Esophagus muscularis mucosa (tissue), 4 donors: ENCODE measurements at places on chromosomes 11 and 22. TPM values are rescaled to one million over a fixed set of nuclear protein-coding genes. Genes with fewer than 3 reads are reported as not detected.

The TREH gene
- total RNA-seq: not detected

The TYR gene
- not detected for total RNA-seq

The OR51B5 gene
- not detected for total RNA-seq

The CTSW gene
- total RNA-seq: 1.4 TPM

The ZNF74 gene
- 20.0 TPM for total RNA-seq

The DEUP1 gene
- total RNA-seq: not detected

The ANO9 gene
- 0.32 TPM for total RNA-seq

DNA sequence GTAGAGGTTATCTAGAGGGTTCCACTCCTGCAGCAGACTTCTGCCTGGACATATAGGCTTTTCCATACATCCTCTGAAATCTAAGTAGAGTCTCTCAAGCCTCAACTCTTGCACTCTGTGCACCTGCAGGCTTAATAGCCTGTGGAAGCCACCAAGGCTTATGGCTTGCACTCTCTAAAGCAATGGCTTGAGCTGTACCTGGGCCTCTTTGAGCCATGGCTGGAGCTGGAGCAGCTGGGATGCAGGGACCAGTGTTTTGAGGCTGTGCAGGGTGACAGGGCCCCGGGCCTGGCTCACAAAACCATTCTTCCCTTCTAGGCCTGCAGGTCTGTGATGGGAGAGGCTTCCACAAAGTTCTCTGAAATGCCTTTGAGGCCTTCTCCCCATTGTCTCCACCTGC lies 2.9 kb upstream of the NXPE4 start:
- H3K4me3 ChIP-seq: no peak overlapping the region
- no peaks in the 10 kb centered on the region for H3K36me3 ChIP-seq
- H3K27me3 ChIP-seq: no peaks in the 10 kb centered on the region
- no peaks in the 10 kb centered on the region for H3K4me1 ChIP-seq
- no peak overlapping the region for H3K27ac ChIP-seq
- DNase-seq: peak; percentile 79

GRCh38 chr11:95076416-95076815 lies 9.7 kb downstream of the SRSF8 start:
- DNase-seq: no peak
- H3K4me1 ChIP-seq: peaks cover 42% of the 10 kb centered on the region
- peak overlapping the region; percentile 56 for H3K27ac ChIP-seq
- no peaks in the 10 kb centered on the region for H3K27me3 ChIP-seq
- no peak overlapping the region for H3K4me3 ChIP-seq

DNA sequence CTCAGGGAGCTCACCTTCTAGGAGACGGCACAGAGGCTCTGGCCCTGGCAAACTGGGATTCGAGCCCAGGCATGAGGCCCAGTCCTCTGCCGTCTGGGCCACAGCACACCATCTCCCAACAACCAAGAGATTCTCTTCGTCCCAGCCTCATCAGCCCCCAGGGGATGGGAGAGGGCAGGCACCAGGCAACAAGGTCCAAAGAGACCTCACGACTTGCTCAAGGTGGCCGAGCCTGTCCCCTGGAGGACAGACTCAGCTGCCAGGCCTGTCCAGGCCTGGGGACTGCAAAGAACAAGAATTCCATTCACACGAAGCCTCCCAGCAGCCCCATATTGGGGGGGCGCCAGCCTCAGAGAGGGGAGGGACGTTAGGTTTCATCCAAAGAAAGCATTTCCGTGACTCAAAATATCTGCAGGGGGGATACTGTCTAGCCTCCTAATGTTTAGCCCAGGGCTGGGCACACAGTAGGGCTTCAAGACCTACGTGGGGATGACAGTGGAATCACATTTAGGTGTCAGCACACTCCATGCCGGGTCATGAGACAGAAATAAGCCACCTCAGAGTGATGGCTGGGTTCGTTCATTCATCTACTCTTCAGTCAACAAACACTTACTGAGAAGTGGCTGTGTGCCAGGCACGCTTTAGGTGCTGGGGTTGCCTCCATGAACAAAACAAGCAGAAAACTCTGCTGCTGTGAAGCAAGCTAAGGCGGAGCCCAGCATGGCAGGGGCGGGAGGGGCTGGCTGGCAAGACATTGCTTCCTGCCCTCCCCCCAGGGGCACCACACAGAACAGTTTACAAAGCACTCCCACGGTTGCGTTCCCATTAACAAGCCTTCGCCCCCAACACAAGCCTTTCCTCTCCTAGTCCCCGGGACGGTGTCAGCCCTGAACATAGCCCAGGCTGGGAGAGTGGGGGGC lies 1.2 kb downstream of the CARNS1 start:
- H3K36me3 ChIP-seq: no peaks in the 10 kb centered on the region
- no peak overlapping the region for H3K4me3 ChIP-seq
- H3K27ac ChIP-seq: no peak overlapping the region
- DNase-seq: no peak
- H3K4me1 ChIP-seq: peaks cover 54% of the 10 kb centered on the region

DNA sequence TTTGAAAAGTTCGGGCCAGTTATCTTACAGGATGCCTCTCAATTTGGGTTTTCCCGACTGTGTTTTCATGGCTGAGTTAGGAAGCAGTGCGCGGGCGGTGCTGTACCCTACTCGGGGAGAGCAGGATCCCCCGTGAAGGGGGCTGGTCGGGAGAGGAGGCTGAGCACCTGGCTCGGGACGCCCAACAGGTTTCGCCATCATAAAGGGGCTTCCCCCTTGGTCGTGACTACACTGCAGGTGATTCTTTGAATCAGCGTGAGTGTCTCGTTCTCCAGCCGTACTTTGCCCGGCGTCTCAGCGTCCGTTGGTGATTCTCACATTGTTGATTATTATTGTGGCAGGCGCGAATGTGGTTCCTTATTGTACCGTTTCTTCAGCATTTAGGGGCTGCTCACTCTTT lies 46.6 kb downstream of the ST14 start:
- DNase-seq: no peak
- H3K36me3 ChIP-seq: no peaks in the 10 kb centered on the region
- no peak overlapping the region for H3K4me3 ChIP-seq
- H3K27me3 ChIP-seq: no peaks in the 10 kb centered on the region
- H3K4me1 ChIP-seq: no peaks in the 10 kb centered on the region

GRCh38 chr11:87351676-87352075 lies 313.9 kb downstream of the TMEM135 start:
- no peak overlapping the region for H3K4me3 ChIP-seq
- no peak overlapping the region for H3K27ac ChIP-seq
- no peaks in the 10 kb centered on the region for H3K27me3 ChIP-seq

DNA sequence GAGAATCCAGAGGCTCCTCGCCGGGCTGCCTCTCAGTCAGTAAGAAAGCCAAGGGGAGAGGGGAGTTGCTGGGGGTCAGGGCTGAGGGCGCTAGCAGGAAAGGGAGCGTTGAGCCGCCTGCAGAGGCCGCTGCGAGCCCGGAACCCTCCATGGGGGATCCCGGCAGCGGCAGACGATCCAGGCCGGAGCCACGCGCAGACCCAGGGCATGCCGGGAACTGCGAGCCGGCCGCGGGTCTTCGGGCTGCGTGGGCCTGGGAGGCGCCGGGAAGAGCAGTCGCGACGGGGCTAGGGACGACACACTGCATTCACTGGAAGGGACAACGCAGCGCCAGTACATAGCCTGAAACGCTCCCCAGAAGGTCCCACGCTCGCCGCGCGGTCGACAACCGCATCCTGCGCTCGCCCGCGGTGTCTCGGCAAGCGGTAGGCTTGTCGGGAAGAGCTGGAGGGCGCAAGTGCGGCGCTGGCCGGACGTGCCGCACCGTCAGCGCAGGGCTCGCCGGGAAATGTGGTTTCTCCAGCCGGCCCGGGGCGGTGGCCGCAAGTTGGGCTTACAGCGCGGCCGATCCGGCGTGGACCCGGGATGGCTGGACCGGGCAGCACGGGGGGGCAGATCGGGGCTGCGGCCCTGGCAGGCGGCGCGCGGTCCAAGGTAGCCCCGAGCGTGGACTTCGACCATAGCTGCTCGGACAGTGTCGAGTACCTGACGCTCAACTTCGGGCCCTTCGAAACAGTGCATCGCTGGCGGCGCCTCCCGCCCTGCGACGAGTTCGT lies at the start of gene LZTR1:
Gene LZTR1, plus strand, starts transcription at position 511 of the 776 bp plus-strand sequence. Its CDS starts 75 bp downstream, at position 586.
- peak within 1 kb of the TSS; percentile 94 for H3K27ac ChIP-seq
- peak; percentile 93 for DNase-seq
- H3K27me3 ChIP-seq: no peaks in the 10 kb centered on the region
- H3K4me1 ChIP-seq: peaks cover 45% of the 10 kb centered on the region
- peak within 1 kb of the TSS; percentile 97 for H3K4me3 ChIP-seq

GRCh38 chr11:19393941-19394340 lies 153.2 kb upstream of the E2F8 start:
- H3K27me3 ChIP-seq: no peaks in the 10 kb centered on the region
- no peak overlapping the region for H3K27ac ChIP-seq
- DNase-seq: no peak

GRCh38 chr11:123751781-123752180 lies 2.5 kb downstream of the OR6X1 start:
- no peaks in the 10 kb centered on the region for H3K36me3 ChIP-seq
- H3K4me3 ChIP-seq: no peak overlapping the region
- H3K27me3 ChIP-seq: peaks cover 5% of the 10 kb centered on the region
- no peaks in the 10 kb centered on the region for H3K4me1 ChIP-seq
- no peak for DNase-seq

- H3K4me1 ChIP-seq: no peaks in the 10 kb centered on the region
- H3K36me3 ChIP-seq: no peaks in the 10 kb centered on the region
- H3K27me3 ChIP-seq: no peaks in the 10 kb centered on the region
- H3K4me3 ChIP-seq: no peak overlapping the region
Measured at GRCh38 chr11:124207102-124207792, 24.1 kb downstream of the OR10D3 start.

- H3K4me1 ChIP-seq: no peaks in the 10 kb centered on the region
- H3K27me3 ChIP-seq: no peaks in the 10 kb centered on the region
- H3K36me3 ChIP-seq: no peaks in the 10 kb centered on the region
- no peak overlapping the region for H3K4me3 ChIP-seq
- H3K27ac ChIP-seq: no peak overlapping the region
Measured at GRCh38 chr11:115999437-115999836, 495.2 kb upstream of the CADM1 start.

- no peak overlapping the region for H3K4me3 ChIP-seq
- no peaks in the 10 kb centered on the region for H3K36me3 ChIP-seq
- no peak for DNase-seq
- no peaks in the 10 kb centered on the region for H3K27me3 ChIP-seq
- H3K4me1 ChIP-seq: peaks cover 5% of the 10 kb centered on the region
- no peak overlapping the region for H3K27ac ChIP-seq
Measured at GRCh38 chr11:129974672-129975071, 28.0 kb downstream of the PRDM10 start.

- H3K4me3 ChIP-seq: no peak overlapping the region
- no peak for DNase-seq
- H3K4me1 ChIP-seq: no peaks in the 10 kb centered on the region
- H3K36me3 ChIP-seq: no peaks in the 10 kb centered on the region
Measured at GRCh38 chr11:25247336-25247735, 750.5 kb downstream of the LUZP2 start.

- H3K4me3 ChIP-seq: no peak overlapping the region
- H3K36me3 ChIP-seq: no peaks in the 10 kb centered on the region
- no peak for DNase-seq
- no peak overlapping the region for H3K27ac ChIP-seq
- no peaks in the 10 kb centered on the region for H3K27me3 ChIP-seq
Measured at GRCh38 chr11:73995731-73996130, 13.1 kb upstream of the UCP2 start.

DNA sequence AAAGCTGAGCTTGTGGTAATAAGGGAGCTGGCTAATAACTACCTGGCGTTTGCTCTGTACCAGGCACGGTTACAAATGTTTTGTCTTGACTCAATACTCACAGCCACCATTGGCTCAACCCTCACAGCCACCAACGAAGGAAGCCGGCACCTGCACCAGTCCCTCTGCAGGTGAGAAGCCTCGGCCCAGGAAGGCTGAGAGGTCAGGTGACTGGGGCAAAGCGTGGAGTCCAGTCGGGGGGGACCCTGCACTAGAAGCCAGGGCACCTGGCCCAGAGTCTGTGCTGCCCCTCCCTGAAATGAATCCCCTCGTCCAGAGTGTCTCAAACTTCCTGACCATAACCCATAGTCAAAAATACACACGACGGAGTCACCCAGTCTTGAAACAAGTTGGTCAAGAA lies 90.1 kb downstream of the PHF21B start:
- no peak overlapping the region for H3K4me3 ChIP-seq
- no peak overlapping the region for H3K27ac ChIP-seq
- no peaks in the 10 kb centered on the region for H3K36me3 ChIP-seq
- no peaks in the 10 kb centered on the region for H3K27me3 ChIP-seq
- H3K4me1 ChIP-seq: no peaks in the 10 kb centered on the region
- no peak for DNase-seq

DNA sequence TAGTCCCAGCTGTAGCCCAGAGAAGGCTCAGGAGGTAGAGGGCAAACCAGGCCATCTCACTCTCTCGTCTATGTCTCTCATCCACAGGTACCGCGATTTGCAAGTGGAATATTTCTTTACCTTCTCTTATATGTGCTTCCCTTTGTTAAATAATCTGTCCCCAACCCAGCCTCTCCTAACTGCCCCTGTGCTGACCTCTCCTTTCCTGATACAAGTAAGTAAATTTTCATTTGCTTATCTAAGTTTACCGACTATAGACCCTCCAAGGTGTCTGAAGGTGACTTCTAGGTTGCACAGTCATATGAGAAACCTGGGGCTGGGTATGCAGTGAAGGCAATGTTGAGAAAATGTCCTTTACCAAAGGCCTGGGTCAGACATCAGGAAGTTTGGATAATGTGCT lies at the start of gene CBLIF:
Gene CBLIF, minus strand, starts transcription at position 101 of the 400 bp plus-strand sequence. Its CDS starts 46 bp downstream, at position 55.
- DNase-seq: no peak
- no peaks in the 10 kb centered on the region for H3K36me3 ChIP-seq
- H3K4me3 ChIP-seq: no peak within 1 kb of the TSS

DNA sequence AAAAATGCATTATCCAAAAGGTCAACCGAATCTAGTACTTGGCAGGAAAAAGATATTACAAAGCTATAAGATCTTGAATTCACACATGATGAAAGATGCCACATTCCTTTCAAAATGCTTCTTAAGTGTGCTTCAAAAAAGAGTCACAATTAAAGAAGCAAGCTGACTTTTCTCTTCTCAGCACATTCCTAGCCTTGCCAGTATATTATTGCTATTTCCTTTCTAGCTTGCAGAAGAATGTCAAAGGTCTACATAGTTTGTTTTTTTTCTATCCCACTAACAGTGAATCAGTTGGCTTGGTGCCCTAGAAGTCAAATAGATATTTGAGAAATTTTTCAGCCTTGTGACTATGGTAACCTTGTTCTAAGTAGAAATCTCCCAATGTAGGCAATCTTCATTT lies 56.8 kb downstream of the GUCY1A2 start:
- peaks cover 7% of the 10 kb centered on the region for H3K4me1 ChIP-seq
- H3K4me3 ChIP-seq: no peak overlapping the region
- H3K27me3 ChIP-seq: no peaks in the 10 kb centered on the region
- no peak for DNase-seq
- H3K36me3 ChIP-seq: no peaks in the 10 kb centered on the region
- H3K27ac ChIP-seq: no peak overlapping the region
